HepG2 (cell line): ENCODE measurements at places on chromosomes 1 and 21. TPM values are rescaled to one million over a fixed set of nuclear protein-coding genes. Genes with fewer than 3 reads are reported as not detected.

GRCh38 chr1:88979054-88979748, 13.2 kb downstream of the KYAT3 start:
- DNase-seq = no peak
- H3K36me3 ChIP-seq = peaks cover 27% of the 10 kb centered on the region; the same call in 2 of the 3 replicates
- no peaks in the 10 kb centered on the region for H3K27me3 ChIP-seq

DNA sequence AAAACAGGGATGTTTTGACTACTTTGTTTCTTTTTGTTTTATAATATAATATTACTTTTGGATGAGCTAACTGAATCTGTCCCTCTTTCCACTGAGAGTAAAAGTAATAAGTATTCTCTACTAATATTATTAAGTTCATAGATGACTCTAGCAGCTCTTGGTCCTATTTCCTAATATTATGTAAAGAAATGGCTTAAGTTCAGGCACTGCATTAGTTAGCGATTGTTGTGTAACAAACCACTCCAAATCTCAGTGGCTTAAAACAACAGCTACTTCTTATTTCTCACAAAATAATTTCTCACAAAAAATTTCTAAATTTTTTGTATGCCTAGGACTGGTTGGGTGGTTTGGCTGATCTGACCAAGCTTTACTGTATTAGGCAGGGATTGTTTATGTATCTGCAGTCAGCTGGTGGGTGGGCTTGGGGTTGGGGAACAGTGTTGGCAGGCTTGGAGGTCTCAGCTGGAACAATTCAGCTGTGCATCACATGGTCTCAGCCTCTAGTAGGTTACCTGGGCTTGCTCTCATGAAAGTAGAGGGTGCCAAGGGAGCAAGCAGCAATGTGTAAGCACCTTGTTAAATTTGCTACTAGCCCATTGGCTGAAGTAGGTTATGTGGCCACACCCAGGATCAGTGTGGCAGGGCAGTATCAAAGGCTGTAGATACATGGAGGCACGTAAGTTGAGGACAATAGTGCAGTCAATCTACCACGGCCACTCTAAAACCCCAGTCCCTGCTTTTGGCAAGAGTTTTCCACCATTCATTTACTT, 8.8 kb upstream of the CCT8 start:
- peaks cover 21% of the 10 kb centered on the region; the same call in 1 of the 2 replicates for H3K4me1 ChIP-seq
- no peak overlapping the region for H3K27ac ChIP-seq
- no peaks in the 10 kb centered on the region for H3K36me3 ChIP-seq
- H3K27me3 ChIP-seq = no peaks in the 10 kb centered on the region

DNA sequence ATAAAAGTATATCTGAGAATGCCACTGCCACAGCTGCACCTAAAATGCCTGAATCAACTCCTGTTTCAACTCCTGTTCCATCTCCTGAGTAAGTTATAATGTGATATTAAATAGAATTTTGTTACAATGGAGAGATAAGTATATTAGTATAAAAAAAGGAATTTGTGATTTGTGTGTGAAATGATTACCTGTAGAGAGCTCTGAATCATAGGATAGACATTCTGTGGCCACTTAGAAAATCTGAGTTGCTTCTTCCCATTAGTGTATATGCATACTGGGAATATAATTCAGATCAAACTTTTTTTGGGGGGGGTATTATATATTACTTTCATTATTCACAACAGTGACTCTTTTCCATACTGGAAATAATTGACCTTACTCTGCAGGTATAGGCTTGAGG, 52.9 kb downstream of the SUCO start:
- peaks cover 2% of the 10 kb centered on the region; the same call in 1 of the 2 replicates for H3K36me3 ChIP-seq
- H3K27ac ChIP-seq = no peak overlapping the region
- H3K4me1 ChIP-seq = no peaks in the 10 kb centered on the region

GRCh38 chr1:89287181-89288050, 14.8 kb upstream of the GBP5 start:
- no peaks in the 10 kb centered on the region for H3K27me3 ChIP-seq
- DNase-seq = no peak
- no peak overlapping the region for H3K4me3 ChIP-seq
- no peak overlapping the region for H3K27ac ChIP-seq
- no peaks in the 10 kb centered on the region for H3K36me3 ChIP-seq

RPRD2 gene
- 8.0 and 12.2 TPM in 2 replicates for total RNA-seq
